ENCODE measurements at places on chromosomes 16 and 17. TPM values are rescaled to one million over a fixed set of nuclear protein-coding genes. Genes with fewer than 3 reads are reported as not detected.

PGP gene
- total RNA-seq, result 34.4 TPM

PIGQ gene
- 39.3 TPM for total RNA-seq

KCTD11 gene
- 13.7 TPM for total RNA-seq

RRAD gene
- 12.3 TPM for total RNA-seq

MT1E gene
- not detected for total RNA-seq

TEX14 gene
- total RNA-seq, result 0.11 TPM

TPSB2 gene
- total RNA-seq, result not detected

EFCAB5 gene
- total RNA-seq, result 0.46 TPM

RFNG gene
- total RNA-seq, result 16.5 TPM

GP1BA gene
- total RNA-seq, result not detected

ACSM5 gene
- total RNA-seq, result not detected

C17orf50 gene
- total RNA-seq, result 0.24 TPM

NDUFAB1 gene
- total RNA-seq, result 180 TPM

PNMT gene
- total RNA-seq, result not detected

ALDH3A1 gene
- 958 TPM for total RNA-seq

NUDT7 gene
- total RNA-seq, result 7.1 TPM

NPIPA2 gene
- 1.9 TPM for total RNA-seq

CHST5 gene
- 0.04 TPM for total RNA-seq

SLC16A11 gene
- total RNA-seq, result not detected

ABCC11 gene
- 0.16 TPM for total RNA-seq

KRTAP3-2 gene
- 0.36 TPM for total RNA-seq

NEUROD2 gene
- not detected for total RNA-seq

RNF222 gene
- total RNA-seq, result not detected

SULT1A4 gene
- 39.9 TPM for total RNA-seq

SLC6A2 gene
- total RNA-seq, result 0.08 TPM

ZG16 gene
- total RNA-seq, result not detected
